Colonic mucosa (tissue), 4 donors: ENCODE measurements at places on chromosomes 11 and 22. TPM values are rescaled to one million over a fixed set of nuclear protein-coding genes. Genes with fewer than 3 reads are reported as not detected.

- H3K27me3 ChIP-seq: no peaks in the 10 kb centered on the region
- H3K36me3 ChIP-seq: peaks cover 13% of the 10 kb centered on the region
- no peaks in the 10 kb centered on the region for H3K4me1 ChIP-seq
Observed at GRCh38 chr22:30009478-30009877, 70.8 kb upstream of the HORMAD2 start.

GRCh38 chr11:66557733-66558326 is 10.6 kb downstream of the CTSF start:
- no peak overlapping the region for H3K4me3 ChIP-seq
- no peak for DNase-seq
- H3K27me3 ChIP-seq: no peaks in the 10 kb centered on the region
- H3K36me3 ChIP-seq: no peaks in the 10 kb centered on the region

PRG3 gene
- total RNA-seq: not detected

DNA sequence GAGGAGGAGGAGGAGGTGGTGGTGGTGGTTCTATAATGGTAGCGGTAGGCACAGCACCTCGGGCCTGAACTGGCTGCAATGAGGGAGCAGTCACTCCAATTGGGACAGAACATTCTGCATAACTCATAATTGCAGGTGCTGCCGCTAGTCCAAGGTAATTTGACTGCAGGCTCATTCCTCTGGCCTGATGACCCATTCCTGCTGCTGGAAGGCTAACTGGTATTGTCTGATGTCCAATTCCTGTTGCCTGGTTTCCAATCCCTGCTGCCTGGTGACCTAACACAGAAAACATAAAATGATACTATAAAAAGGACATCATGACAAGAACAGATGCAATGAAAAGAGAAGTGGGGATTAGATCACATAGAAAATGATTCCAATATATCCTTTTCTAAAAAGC is 7.9 kb upstream of the AGBL2 start:
- H3K4me3 ChIP-seq: no peak overlapping the region
- H3K27ac ChIP-seq: peak overlapping the region; percentile 1
- H3K36me3 ChIP-seq: peaks cover 11% of the 10 kb centered on the region
- no peak for DNase-seq
- H3K4me1 ChIP-seq: no peaks in the 10 kb centered on the region

GRCh38 chr11:47857892-47858543 is 9.9 kb upstream of the NUP160 start:
- no peak for DNase-seq
- no peaks in the 10 kb centered on the region for H3K4me1 ChIP-seq
- no peak overlapping the region for H3K4me3 ChIP-seq
- H3K36me3 ChIP-seq: no peaks in the 10 kb centered on the region

DNA sequence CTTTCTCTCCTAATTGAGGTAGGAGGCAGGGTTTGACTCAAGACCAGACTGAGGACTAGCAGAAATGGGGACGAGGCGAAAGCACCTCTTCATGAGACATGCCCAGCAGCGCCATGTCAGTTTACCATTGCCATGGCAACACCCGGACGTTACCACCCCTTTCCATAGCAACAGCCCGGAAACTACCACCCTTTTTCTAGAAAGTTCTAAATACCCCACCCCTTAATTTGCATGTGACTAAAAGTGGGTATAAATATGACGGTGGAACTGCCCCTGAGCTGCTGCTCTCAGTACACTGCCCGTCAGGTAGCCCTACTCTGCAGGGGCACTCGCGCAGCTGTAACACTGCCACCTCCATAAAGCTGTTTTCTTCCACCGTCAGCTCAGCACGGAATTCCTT is 5.9 kb upstream of the RAC2 start:
- H3K27ac ChIP-seq: no peak overlapping the region
- no peaks in the 10 kb centered on the region for H3K36me3 ChIP-seq
- no peaks in the 10 kb centered on the region for H3K27me3 ChIP-seq
- no peak for DNase-seq

GRCh38 chr11:122714484-122714883 is 59.0 kb downstream of the UBASH3B start:
- no peak overlapping the region for H3K27ac ChIP-seq
- H3K27me3 ChIP-seq: no peaks in the 10 kb centered on the region
- no peaks in the 10 kb centered on the region for H3K36me3 ChIP-seq
- DNase-seq: no peak
- H3K4me1 ChIP-seq: no peaks in the 10 kb centered on the region

PKDREJ gene
- 1.1 TPM for total RNA-seq

SLC37A4 gene
- 56.4 TPM for total RNA-seq

DNA sequence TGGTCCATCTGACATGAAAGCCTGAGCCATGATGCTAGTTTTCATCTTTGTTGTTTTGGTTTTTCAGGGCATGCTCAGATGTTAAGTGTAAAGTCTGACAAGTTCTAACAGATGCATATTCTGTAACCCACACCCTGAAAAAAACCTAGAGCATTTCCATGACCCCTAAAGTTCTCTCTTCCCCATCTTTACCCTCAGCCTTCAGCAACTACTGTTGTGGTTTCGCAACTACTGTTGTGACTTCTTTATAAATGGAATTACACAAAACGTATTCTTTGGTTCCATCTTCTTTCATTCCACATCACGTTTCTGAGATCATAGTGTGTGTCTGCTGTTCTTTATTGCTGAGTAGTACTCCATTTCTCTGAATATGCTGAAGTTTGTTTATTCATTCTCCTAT is 65.1 kb upstream of the LDLRAD3 start:
- H3K4me1 ChIP-seq: no peaks in the 10 kb centered on the region
- no peaks in the 10 kb centered on the region for H3K27me3 ChIP-seq
- no peak overlapping the region for H3K4me3 ChIP-seq
- no peaks in the 10 kb centered on the region for H3K36me3 ChIP-seq

- no peaks in the 10 kb centered on the region for H3K27me3 ChIP-seq
- H3K4me3 ChIP-seq: no peak overlapping the region
- H3K4me1 ChIP-seq: no peaks in the 10 kb centered on the region
- DNase-seq: no peak
- no peak overlapping the region for H3K27ac ChIP-seq
Observed at GRCh38 chr22:46309526-46310085, 12.9 kb downstream of the GTSE1 start.

STIM1 gene
- 56.8 TPM for total RNA-seq

- H3K27me3 ChIP-seq: peaks cover 27% of the 10 kb centered on the region
- peak within 1 kb of the TSS; percentile 52 for H3K4me3 ChIP-seq
- no peaks in the 10 kb centered on the region for H3K36me3 ChIP-seq
- H3K4me1 ChIP-seq: no peaks in the 10 kb centered on the region
Observed at GRCh38 chr22:17121233-17122195, at the start of gene TMEM121B. TSS of gene TMEM121B (minus strand) at chr22:17121360. CDS start at chr22:17121127, 233 bp downstream.

- H3K36me3 ChIP-seq: no peaks in the 10 kb centered on the region
- H3K4me3 ChIP-seq: no peak overlapping the region
- no peaks in the 10 kb centered on the region for H3K4me1 ChIP-seq
Observed at GRCh38 chr11:3074912-3075589, 17.8 kb upstream of the CARS1 start.

DNA sequence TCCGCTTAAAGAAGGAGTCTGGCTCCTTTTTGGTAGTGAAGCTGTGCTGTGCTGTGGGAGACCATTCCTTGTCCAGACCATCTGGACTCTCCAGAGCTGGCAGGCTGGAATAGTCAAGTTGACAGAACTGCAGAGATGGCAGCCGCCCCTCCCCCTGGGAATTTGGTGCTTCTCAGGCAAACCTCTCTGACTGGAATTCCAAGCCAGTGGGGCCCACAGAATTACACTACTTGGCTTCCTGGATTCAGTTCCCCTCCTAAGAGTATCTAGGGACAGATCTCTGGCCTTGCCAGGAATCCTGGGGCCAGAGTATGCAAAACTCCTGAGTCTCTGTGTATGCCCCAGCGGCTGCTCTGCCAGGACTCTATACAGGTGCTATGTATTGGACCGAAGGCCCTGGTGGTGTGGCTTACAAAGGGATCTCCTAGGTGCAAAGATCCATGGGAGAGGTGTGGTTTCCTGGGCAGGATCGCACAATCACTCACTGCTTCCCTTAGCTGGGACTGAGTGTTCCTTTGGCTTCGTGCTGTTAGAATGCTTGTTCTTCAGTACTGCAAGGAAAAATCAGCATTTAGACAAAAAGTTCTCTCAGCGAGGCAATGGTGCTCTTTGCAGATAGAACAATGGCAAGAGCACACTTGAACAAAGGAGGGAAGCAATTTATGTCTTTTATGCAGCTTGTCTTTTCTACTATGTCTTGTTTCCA is 86.8 kb downstream of the PRMT3 start:
- no peaks in the 10 kb centered on the region for H3K4me1 ChIP-seq
- H3K36me3 ChIP-seq: no peaks in the 10 kb centered on the region
- H3K4me3 ChIP-seq: no peak overlapping the region
- H3K27ac ChIP-seq: no peak overlapping the region

DNA sequence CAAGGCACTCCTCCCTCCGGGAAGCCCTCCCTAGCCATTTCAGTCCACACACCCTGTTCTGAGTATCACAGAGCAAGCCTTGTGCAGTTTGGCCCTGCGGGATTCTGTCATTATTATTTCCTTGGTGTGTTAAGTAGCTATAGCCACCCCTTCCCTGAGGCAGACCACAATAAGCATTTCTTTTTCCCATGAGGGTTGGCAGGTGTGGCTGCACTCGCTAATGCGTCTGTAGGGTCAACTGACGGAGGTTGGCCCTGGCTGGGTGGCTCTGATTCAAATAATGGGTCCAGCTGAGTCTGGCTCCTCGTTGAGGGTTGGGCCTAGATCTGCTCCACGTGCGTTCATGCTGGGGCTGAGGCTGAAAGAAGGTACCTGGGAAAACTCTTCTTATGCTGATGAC is 5.1 kb downstream of the F2 start:
- no peak for DNase-seq
- no peaks in the 10 kb centered on the region for H3K4me1 ChIP-seq
- no peak overlapping the region for H3K27ac ChIP-seq
- no peaks in the 10 kb centered on the region for H3K27me3 ChIP-seq
- H3K4me3 ChIP-seq: no peak overlapping the region
